ENCODE measurements at places on chromosomes 3 and 15.

- no peak for DNase-seq
Observed at GRCh38 chr3:57832900-57833313, 76.8 kb downstream of the SLMAP start.

DNA sequence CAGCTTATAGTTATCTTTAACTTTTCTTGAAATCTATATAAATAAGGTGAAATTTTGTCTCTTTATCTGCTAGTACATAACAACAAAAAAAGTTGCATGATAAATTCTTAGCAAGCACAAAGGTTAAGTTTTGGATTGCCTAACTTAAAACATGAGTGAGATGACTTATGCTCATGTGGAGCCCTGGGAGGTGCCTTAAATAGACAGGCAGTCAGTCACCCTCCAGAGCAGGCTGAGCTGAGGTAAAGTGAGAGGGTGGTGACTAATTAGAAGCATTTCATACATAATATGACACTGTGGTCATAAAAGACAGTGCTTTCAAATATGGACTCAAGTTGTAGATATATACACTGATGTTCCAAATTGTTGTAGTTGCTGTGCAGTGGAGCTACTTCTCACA, 14.6 kb upstream of the MME start:
- no peak for DNase-seq

DNA sequence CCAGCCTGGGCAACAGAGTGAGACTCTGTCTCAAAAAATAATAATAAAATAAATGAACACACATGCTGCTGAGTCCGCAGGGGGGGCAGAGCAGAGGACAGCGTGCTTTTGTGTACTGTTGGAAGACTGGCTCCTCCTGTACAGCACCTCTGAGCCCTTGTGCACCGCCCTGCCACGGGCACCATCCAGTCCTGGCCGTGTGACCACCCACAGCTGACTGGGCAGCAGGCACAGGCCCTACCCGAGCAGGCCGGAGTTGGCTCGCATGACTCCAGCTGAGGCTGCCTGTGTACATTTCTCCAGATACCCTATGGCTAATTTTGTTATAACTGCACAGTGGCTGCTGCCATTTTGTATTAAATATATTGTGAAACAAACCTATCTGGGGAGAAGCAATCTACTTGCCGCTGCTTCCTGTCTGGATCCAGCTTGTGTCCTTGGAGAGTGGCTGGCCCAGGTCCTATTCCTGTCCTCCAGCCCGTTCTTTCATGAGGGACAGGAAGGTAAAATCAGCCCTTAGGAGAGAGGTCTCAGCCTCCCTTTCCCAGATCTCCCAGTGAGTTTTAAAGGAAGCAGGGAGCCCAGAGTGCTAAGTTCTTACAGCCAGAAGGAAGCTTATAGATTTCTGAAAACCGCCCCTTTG, 14.6 kb downstream of the IVD start:
- DNase-seq: no peak

GRCh38 chr3:66989860-66990696, 8.0 kb upstream of the KBTBD8 start:
- no peak for DNase-seq

- DNase-seq: no peak
Observed at GRCh38 chr3:124691599-124691998, 38.7 kb upstream of the UMPS start.

- DNase-seq: no peak
Observed at GRCh38 chr3:178525251-178525650, 11.0 kb upstream of the KCNMB2 start.

GRCh38 chr3:139319428-139320402, 24.1 kb upstream of the MRPS22 start:
- no peak for DNase-seq

DNA sequence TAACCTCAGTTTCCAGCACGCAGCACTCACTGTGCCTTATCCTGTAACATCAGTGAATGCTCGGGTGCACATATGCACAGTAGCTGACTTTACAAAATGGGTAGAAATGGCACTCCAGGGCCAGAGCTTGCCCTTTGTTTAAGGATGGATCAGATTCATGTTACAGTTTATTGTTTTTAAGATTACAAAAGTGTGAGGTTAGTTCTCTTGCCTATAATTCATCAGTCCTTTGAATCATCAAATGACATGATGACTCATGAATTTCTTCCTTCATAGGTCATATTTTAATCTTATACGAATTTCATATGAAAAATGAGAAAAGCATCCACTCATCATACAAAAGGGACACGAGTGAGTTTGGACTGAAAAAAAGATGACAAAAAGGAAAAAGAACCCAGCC, 545.3 kb downstream of the GBE1 start:
- no peak for DNase-seq

- DNase-seq: no peak
Observed at GRCh38 chr3:55156851-55157650, 229.2 kb upstream of the LRTM1 start.

- DNase-seq: no peak
Observed at GRCh38 chr15:67216859-67217258, 37.6 kb downstream of the AAGAB start.

DNA sequence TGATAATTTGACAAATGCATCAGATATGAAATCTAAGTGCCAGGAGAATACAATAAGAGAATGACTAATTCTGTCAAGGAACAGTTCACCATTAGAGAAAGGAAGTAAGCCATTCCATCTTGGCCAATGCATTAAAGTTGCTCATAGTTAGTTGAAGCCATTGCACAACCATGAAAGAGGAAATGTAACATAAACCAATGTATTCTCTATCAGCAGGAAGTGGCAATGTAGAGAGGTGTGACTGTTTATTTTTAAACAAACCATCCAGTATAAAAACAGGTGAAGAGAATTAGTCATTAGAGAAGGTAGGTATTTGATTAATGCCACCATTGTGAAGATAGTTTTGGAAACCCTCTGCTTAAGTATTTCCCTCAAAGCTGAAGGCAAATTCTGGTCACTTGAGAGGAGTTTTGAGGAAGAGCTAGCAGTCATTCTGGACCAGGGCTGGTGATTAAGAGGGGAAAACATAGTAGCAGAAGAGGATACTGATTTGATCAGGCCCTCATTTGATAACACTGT, 10.7 kb upstream of the ANXA2 start:
- DNase-seq: no peak

DNA sequence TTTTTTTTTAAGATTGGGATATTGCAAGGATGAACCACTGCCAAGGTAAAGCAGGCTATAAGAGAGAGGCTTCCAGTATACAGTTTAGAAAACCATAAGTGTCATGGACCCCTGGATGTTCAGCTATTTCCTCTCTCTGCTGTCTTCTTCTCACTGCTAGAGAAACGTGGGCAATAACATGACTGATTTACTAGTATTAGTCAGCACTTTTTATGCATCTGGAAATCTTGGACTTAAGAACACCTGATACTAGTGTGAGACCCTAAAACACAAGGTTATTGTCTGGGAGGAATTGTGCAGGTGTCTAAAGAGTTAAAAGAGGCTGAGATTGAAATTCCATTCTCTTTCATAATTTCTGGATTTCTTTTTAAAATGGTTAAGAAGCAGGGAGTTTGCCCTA, 460.6 kb upstream of the MCTP2 start:
- DNase-seq: no peak

All from KG1 (cell line).